ENCODE measurements at places on chromosomes 7 and 10. TPM values are rescaled to one million over a fixed set of nuclear protein-coding genes. Genes with fewer than 3 reads are reported as not detected.

DNA sequence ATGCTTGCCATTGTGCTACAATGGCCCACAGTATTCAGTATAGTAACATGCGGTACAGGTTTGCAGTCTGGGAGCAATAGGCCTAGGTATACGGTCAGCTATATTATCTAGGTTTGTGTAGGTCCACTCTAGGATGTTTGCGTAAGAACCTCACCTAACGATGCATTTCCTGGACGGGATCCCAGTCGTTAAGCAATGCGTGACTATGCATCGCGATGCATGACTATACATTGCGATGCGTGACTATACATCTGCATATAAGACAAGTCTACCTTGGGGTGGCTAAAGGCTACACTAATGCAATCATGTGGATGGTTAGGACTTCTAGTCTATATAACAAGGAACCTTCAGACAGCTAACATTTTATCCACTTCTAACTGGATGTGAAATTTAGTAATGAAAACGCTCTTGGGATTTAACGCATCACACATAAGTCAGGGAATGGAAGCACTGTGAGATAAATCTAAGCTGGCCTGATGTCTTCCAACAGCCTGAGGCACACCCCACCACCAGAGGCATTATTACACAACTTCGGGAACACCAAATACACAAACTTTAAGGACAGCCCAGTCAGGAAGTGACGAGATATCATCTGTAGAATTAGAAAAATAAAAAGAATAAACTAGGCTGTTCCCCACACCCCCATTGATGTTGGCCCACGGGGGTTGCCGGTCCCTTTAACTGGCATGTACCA lies 9.2 kb downstream of the GNA12 start:
- no peak overlapping the region for H3K27ac ChIP-seq
- H3K27me3 ChIP-seq = no peaks in the 10 kb centered on the region

GRCh38 chr10:106440355-106440754 lies 724.2 kb downstream of the SORCS1 start:
- no peaks in the 10 kb centered on the region for H3K27me3 ChIP-seq
- no peaks in the 10 kb centered on the region for H3K36me3 ChIP-seq
- DNase-seq = peak; percentile 8
- H3K4me3 ChIP-seq = no peak overlapping the region

DNA sequence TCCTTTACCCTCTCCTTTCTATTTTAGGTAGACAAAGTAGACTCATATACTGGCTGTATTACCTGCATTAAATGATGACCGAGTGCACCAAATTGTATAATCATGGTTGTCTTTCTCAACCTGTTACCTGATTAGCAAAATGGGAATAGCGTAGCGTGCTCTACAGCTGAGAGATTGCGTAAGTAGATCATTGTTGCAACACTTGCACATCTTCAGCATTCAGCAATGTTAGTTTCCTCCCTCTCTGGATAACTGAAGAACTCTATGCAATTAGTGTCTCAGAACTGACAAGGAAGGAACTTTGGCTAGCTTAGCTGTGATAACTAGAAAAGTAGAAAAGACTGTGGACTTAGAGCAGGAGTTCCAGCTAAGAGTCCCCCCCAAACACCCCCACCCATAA lies 787.4 kb downstream of the PHTF2 start:
- peak; percentile 3 for DNase-seq
- no peaks in the 10 kb centered on the region for H3K4me1 ChIP-seq
- H3K27ac ChIP-seq = no peak overlapping the region

The BAMBI gene
- polyA plus RNA-seq = 0.95 TPM

Measured in GM23248 (cell line).